ENCODE measurements at places on chromosomes 6 and 20.

GRCh38 chr6:7911345-7911725 is 747 bp upstream of the TXNDC5 start:
- DNase-seq = no peak

DNA sequence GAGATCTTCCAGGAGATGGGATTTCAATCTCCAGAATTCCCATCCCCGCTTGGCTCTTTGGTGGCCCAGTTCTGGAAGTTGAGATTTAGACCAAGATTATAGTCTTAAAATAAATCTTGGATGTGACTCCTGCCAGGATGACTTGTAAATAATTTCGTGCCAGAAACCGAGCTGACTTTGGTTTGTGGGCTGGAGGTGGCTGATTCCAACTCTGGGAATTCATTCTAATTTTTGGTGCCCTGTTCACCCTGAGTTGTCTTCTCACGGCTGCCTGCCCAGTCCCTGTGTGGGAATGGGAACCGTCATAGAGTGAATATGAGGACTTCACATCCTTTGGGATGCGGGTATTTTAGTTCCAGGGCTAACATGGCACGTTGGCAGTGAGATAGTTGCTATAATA is 64.8 kb downstream of the JARID2 start:
- no peak for DNase-seq

- no peak for DNase-seq
Measured at GRCh38 chr20:57683881-57684807, 25.7 kb downstream of the PMEPA1 start.

- DNase-seq = no peak
Measured at GRCh38 chr6:157982563-157983405, 1.1 kb downstream of the SYNJ2 start.

- DNase-seq = no peak
Measured at GRCh38 chr6:54086439-54086838, 24.8 kb upstream of the MLIP start.

DNA sequence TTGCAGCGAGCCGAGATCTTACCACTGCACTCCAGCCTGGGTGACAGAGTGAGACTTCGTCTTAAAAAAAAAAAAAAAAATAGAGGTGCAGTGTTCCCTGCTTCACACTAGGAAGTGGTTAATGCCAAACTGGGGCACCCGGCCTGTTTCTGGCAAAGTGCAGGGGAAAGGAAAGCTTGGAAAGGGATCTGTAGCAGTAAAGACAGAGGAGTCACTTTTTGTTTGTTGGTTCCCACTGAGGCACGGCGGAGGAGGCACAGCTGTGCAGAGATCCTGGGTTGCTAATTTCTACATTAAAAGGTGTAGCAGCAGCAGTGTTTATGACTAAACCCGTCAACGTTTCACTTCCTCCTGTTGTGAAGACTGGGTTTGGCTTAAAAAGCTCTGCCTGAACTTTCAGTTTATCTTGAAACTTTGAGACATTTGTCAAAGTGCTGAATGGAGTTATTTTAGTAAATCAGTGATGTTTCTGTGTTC is 125.6 kb downstream of the CARMIL1 start:
- no peak for DNase-seq

GRCh38 chr20:56439771-56440291 is 27.8 kb downstream of the CASS4 start:
- DNase-seq = no peak

DNA sequence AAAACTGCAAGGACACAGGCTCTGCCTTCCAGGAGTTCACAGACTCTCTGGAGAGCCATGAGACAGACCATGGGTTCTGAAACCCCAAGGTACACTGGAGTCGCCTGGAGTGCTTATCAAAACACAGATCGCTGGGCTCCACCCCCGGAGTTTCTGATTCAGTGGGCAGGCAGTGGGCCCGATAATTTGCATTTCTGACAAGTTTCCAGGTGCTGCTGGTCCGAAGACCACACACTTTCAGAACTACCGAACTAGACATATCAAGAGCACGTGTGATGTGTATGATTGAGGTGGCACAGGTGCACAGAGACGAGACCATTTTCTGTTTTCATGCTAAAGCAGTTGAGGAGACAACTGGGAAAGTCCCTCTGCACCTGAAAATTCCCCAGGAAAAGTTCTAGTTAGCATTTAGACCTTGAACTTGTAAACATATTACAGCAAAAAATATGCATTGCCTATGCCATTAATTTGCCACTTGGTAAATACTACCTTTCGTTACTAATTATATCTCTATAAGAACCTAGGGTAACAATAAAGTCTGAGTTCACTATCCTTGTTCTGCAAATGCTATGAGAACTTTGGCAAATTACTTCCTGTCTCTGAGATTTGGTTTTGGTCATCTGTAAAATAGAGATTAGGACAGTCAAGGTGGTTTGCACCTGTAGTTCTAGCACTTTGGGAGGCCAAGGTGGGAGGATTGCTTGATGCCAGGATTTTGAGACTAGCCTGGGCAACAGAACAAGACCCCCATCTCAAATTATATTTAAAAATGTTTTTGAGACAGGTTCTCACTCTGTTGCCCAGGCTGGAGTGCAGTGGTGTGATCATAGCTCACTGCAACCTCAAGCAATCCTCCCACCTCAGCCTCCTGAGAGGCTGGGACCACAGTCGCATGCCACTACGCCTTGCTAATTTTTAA is 14.3 kb upstream of the PIM1 start:
- DNase-seq = peak; percentile 70

DNA sequence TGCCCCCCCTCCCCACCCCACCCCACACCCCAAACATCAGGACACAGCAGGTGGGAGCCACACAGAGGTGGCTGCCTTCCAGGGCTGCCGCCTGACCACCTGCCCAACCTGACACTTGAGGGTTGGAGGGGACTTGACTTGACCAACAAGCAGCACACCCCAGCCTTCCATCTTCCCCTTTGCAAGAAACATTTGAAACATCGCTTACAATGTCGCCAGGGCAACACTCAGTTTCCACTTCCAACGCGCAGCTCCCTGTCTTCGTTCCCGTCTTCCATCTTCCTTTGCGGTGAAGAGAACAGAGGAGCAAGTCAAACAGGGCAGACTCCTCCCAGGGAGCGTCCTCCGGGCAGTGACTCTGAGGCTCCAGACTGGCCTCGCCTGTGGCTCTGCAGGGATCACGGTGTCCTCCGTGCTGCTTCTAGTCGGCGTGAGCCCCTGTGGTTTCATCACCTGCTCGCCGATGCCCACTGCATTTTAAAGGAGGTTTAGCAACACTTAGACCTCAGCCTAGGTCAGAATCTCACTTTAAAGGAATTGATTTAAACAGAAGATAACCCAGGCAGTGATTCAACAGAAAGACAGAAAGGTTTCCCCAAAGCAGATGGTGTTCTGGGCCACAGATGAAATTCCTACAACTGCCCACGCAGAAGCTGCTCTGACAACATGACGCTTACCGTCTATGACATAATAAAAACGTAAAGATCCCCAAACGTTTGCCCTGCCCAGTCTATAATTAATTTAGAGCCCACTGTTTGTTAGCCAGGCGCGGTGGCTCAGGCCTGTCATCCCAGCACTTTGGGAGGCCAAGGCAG is 130.8 kb downstream of the TAF4 start:
- DNase-seq = no peak

DNA sequence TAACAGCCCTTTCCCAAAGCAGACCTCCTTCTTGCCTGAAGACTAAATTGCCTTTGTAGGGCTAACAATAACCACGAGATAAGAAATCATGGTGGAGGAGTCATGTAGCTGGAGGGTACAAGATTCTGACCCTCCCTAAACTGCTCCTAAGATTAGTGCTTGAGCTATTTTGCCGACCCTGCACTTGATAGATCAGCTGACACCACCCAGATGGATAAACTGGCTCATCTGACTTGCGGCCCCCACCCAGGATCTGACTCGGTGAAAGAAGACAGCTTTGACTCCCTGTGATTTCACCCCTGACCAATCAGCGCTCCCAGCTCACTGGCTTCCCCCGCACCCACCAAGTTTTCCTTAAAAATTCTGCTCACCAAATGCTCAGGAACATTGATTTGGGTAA is 57.6 kb upstream of the UNC93A start:
- no peak for DNase-seq

- no peak for DNase-seq
Measured at GRCh38 chr6:107703606-107704005, 120.5 kb downstream of the SCML4 start.

- no peak for DNase-seq
Measured at GRCh38 chr20:17806739-17807441, 107.1 kb downstream of the BANF2 start.

DNA sequence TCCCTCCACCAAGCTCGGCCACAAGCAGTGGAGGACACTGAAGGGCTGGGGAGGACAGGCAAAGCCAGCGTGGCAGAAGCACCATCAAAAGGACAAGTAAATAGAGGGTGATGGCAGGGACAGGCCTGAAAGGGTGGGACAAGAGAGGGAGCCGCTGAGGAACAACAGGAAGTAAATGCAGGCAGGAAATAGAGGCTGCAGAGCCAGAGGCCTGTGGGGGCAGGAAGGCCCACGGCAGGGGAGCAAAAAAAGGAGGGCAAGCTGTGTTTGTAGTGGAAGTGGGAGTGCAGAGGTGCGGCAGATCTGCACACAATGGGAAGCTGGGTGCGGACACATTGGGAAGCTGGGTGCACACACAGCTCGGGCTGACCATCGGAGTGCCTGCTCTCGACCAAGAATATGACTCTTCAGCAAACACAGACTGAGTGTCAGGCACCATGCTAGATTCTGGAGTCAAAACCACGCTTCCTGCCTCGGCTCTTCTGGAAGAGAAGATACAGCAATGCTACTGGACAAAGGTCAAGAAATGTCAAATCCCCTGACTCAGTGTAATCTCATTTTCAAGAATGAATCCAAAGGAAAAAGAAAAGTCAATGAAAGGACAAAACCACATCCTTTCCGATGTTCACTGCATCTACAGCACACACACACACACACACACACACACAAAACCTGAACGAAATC is 40.4 kb upstream of the RAB22A start:
- DNase-seq = no peak

DNA sequence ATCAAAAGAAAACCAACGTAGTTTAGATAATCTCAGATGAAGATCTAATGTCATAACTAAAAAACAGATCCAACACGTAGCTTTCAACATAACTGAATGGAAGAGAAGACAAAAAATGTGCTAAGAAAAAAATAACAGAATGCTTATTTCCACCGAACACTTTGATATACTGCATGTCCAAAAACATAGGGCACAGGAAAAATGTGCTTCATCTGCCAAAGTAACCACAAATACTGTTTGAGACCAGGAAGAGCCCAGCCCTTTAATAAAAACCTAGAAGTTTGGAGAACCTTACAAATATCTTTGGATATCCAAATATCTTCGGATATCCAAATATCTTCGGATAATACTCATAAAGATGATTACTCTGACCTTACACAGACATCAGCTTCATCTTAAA is 19.8 kb downstream of the LAMA4 start:
- no peak for DNase-seq

GRCh38 chr20:18496740-18497592 is at the start of gene RBBP9:
RBBP9 (minus strand) TSS chr20:18497225; CDS start chr20:18497167, 58 bp downstream.
- DNase-seq = peak; percentile 59

DNA sequence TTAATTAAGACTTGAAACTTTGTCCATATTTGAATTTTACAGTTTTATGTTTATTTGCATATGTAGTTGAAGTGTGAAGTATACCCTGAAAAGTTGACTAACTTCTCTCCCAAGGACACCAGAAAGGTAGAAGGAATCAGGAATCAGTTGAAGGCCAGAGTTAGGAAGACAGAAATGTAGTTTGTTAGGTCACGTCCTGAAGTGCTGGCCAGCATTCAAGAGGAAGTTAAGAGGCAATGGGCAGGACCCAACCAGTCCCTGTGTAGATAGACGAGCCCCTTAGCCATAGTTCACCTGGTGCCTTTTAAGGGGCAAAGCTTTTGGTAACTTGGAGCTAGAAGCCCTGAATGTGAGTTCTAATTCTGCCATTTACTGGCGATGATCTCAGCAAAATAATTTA is 250.4 kb upstream of the KCNQ5 start:
- no peak for DNase-seq

DNA sequence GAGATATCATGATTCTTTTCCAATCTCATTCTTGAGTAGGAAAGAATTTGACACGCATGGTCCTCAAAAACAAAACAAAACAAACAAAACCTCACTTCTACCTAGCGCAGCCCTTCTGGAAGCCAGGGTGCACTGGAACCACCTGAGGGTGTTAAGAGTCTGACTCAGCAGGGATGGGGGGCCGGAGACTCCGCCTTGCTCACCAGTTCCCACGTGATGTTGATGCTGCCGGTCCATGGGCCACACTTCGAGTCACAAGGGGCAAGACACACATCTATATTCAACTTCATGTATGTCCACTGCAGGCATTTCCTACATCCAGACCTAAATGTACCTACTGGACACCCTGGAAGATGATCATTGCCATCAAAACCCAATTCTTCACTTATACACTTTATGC is 30.4 kb downstream of the BFSP1 start:
- no peak for DNase-seq

DNA sequence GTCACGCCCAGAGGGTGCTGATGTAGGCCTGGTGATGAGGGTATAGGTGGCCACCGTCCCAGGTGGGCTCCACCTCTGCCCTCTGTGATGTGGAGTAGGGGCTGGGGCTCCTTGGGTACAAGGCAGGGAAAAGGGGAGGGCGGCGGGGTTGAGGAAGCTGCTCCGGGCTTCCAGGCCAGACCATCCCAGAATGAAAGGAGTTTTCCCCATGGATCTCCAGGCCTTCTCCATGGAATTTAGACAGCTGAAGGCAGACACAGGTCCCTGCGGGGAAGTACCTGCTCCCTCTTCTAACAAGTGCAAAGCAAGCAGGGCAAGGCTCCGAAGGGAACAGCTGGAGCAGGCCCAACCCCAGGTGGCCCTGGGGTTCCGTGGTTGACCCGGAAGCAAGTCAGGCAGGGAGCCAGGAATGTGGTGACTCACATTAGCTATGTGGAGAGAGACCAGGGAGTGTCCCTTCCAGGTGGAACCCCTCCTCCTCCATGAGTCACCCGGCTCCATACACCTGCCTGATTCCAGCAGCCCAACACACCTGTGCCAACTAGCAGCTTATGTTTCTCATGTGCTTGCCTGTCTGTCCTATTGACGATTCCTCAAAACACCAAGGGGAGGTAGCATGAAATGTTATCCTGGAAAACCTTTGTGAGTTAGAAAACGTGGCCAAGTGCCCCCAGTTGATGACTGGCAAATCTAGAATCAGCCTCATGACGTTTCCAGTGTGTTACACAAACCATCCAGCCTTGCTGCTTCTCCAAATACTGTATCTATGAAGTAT is 59.7 kb upstream of the SNX9 start:
- DNase-seq = no peak

- no peak for DNase-seq
Measured at GRCh38 chr20:50789968-50790650, 4.8 kb upstream of the BCAS4 start.

GRCh38 chr6:136274062-136274461 is 15.6 kb downstream of the BCLAF1 start:
- DNase-seq = no peak

DNA sequence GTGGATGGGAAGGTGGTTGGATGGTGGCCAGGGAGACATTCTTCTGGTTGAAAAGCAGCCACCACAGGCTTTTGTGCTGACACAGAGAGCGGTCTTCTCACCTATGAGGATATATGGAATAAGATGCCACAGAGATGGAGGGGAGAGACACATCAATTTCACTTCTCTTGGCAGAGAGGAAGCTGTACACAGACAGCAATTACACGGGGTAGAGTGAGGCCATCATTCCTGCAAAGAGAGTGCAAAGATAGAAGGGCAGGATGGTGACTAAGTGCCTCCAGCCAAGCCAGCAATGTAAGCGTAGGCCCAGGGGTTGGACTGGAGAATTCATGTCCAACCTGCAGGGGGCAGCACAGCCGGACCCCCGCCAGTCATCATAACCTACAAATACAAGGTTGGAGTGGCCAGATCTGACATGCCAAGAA is 56.4 kb downstream of the NRN1 start:
- no peak for DNase-seq

Data from stimulated activated CD8-positive, alpha-beta memory T cell treated with anti-CD3 and anti-CD28 coated beads, Interleukin-7, amount 100 ng/mL, for 48 hours (primary cell).